Stimulated activated CD8-positive, alpha-beta memory T cell treated with anti-CD3 and anti-CD28 coated beads, Interleukin-7, amount 100 ng/mL, for 1 hour (primary cell): ENCODE measurements at places on chromosomes 7 and 10.

- no peak for DNase-seq
Observed at GRCh38 chr7:30880125-30880720, 31.4 kb upstream of the AQP1 start.

GRCh38 chr7:127665922-127666321 is 13.9 kb downstream of the SND1 start:
- no peak for DNase-seq

- DNase-seq: no peak
Observed at GRCh38 chr10:76738991-76739390, 898.6 kb downstream of the KCNMA1 start.

GRCh38 chr7:151665368-151665767 is 145.7 kb upstream of the RHEB start:
- no peak for DNase-seq

DNA sequence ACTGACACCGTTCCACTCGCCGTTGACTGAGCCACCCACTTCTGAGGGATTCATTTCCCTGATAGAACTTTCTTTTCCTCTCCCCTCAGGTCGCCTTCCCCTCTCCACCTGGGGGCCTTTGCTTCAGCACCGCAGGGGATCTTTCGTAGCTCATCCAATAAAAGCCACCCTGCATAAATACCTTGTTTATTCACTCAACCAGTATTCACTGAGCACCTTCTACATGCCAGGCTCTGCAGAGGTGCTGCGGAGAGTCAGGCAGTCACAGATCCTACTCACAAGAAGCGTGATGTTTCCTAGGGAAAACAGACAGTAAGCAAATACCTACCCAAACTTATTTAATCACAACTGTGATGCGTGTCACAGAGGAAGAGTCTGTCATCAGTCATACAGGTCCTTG is 127.7 kb downstream of the TEX36 start:
- no peak for DNase-seq

GRCh38 chr7:152336754-152337368 is 98.9 kb downstream of the KMT2C start:
- no peak for DNase-seq

DNA sequence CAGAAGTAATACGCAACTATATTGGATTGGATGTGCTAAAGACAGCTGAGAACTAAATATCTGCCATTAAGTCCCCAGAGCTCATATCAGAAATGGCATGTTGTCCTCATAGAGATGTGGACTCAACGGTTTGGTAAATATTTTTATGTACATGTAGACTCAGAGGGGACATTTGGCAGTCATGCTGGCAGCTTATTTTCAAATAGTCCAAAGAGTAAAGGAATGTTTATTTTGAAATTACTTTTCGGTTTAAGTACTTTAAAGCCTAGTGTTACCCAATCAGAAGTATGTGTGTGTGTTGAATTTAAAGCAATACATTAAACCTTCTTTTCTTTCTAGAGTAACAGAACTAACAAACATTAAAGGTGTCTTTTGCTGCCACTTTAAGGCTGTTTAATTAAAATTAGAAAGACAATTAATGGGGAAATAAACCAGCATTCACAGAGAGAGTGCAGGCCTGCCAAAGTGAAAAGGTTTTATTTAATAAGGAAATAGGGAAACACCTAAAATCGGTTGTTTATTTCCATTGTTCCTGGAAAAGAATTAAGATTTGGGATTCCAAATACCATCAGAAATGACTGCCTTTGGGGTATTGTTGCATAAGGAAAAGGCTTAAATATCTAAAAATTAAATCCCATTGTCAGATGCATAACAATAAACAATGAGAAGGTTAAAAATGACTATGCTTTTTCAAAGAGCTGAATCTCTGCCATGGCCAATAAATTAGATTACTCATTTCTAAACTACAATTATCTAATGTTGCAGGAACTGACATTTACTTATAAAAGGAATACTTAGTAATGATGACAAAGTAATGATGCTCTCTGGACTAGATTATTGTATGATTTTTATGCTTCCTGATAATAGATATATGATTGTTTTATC is 113.4 kb upstream of the AHR start:
- DNase-seq: no peak

- DNase-seq: no peak
Observed at GRCh38 chr10:129446183-129446581, 20.9 kb upstream of the MGMT start.

- DNase-seq: no peak
Observed at GRCh38 chr7:32222251-32222900, 152.2 kb upstream of the PDE1C start.

DNA sequence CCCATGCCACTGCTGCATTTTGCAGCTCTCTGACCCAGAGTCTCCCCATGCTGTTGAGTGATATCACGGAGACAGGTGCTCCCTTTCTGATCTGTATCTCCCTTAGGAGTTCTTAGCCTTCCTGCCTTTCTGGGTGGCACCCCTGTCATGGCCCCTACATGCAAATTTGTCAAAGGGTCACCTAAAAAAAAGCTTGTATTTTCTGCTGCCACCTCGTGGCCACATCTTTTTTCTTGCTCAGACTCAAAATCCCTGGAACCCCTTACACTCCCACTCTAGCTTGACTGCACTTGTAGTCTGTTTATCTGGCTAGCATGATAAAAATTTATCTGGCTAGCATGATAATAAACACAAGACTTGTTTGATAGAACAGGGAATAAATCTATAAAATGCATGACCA is 809.1 kb downstream of the SORCS1 start:
- no peak for DNase-seq

- no peak for DNase-seq
Observed at GRCh38 chr7:1716263-1717094, 46.4 kb downstream of the ELFN1 start.

- DNase-seq: no peak
Observed at GRCh38 chr7:47576031-47576865, 5.7 kb downstream of the TNS3 start.

GRCh38 chr10:34155812-34156211 is 659.3 kb downstream of the PARD3 start:
- no peak for DNase-seq

GRCh38 chr10:43151371-43151770 is 13.1 kb downstream of the CSGALNACT2 start:
- no peak for DNase-seq

DNA sequence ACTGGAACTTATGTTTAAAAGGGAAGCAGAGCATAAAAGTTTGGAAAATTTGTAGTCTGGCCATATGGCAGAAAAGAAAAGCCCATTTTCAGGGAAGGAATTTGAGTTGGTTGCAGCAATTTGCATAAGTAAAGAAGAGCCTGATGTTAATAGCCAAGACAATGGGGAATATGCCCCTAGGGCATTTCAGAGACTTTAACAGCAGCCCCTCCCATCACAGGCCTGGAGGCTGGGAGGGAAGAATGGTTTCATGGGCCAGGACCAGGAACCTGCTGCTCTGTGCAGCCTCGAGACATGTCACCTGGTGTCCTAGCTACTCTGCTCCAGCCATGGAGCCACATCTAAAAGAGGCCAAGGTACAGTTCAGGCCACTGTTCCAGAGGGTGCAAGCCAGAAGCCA is 35.3 kb downstream of the HTR7 start:
- no peak for DNase-seq

GRCh38 chr7:140230861-140231770 is 54.3 kb upstream of the KDM7A start:
- DNase-seq: peak; percentile 20

- no peak for DNase-seq
Observed at GRCh38 chr7:50664461-50664922, 99.3 kb upstream of the DDC start.

- DNase-seq: no peak
Observed at GRCh38 chr10:5987747-5988146, 10.4 kb upstream of the IL15RA start.

DNA sequence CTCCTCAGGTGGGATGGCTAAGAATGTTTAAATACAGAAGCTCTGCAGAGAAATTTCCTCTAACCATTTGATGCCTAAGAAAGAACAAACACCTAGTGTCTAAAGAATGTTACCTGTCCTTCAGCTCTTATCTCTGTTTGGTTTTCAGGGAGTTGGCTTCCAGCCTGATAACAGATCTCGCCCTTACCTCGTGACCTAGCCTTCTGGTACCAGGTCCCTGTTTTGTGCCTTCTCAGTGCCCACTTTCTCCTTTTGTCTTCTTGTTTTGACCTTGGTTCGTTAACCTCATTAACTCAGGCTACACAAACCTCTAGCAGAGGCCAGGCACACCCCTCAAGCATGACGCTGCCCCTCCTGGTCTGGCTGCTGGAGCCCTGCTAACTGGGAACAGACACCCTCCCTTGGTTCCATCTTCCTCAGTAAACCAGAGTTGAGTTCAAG is 16.1 kb upstream of the RAB11FIP2 start:
- DNase-seq: no peak

- no peak for DNase-seq
Observed at GRCh38 chr7:84629216-84629615, 434.6 kb upstream of the SEMA3A start.

GRCh38 chr10:86321568-86321967 is 45.0 kb downstream of the GRID1 start:
- no peak for DNase-seq

- no peak for DNase-seq
Observed at GRCh38 chr10:77959384-77959783, 32.8 kb upstream of the DLG5 start.

DNA sequence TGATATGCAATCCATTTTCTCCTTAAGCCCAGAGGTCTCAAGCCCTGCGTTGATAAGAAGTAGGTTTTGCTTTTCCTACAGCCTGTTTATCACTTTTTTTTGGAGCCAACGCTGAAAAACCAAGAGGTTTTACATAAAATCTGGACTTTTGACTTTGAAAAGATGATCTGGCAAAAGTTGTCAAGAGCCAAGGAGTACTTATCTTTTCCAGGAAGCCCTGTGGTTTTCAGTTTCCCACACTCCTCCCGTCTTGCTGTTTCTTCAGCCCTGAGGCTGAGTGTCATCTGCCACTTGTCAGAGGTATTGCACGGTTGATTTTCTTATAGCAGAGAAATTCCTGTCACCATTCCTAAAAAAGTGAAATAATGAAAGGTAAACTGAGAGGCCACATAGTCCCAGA is 108.7 kb downstream of the TYW1 start:
- DNase-seq: no peak

DNA sequence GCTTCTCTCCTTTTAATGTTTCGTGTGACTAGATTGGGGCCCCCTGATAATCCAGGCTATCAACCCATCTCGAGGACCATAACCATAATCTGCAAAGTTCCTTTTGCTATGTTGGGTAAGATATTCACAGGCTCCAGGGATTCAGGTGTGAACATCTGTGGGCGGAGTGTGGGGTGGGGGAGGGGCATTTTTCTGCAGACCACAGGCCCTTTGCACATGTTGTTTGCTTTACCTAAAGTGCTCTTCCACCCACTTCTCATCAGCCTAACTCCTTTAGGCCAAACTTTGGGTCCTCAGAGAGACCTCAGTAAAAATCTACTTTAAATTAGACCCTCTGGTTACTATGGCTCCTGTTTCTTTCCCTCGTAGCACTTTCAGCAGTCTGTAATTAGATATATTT is 284.4 kb downstream of the WDR11 start:
- DNase-seq: no peak

DNA sequence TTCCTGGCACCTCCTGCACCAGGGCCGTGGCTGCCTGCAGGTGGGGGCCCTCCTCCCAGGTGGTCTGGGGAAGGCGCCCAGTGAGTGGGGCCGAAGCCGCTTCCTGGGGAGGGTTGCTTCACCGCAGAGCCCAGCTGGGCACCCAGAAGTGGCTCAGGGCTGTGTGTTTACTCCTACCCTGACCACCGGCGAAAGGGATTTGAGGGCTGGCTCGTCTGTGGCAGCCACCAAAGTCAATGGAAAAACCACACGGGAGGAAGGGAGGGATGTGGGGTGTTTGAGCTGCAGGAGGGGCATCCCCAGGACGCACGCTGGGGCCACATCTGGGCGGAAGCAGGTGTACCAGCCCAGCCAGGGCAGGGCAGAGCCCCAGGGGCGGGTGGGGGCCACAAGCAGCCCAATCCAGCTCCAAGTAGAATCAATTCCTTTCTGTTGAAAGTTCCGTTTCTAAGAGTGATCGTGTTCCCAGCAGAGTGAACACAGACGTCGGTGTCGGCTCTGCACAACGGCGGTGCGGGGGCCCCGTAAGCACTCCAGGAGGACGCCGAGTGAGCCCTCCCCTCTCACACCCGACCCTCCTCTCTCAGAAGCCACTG is 69.9 kb downstream of the FOXL3 start:
- no peak for DNase-seq

GRCh38 chr10:124527874-124528395 is 66.3 kb downstream of the LHPP start:
- no peak for DNase-seq

GRCh38 chr7:22223807-22224206 is 133.1 kb downstream of the RAPGEF5 start:
- no peak for DNase-seq

- no peak for DNase-seq
Observed at GRCh38 chr7:157339777-157340677, 3.2 kb downstream of the DNAJB6 start.

- DNase-seq: no peak
Observed at GRCh38 chr10:54314430-54314829, 486.6 kb downstream of the PCDH15 start.

- DNase-seq: no peak
Observed at GRCh38 chr10:50554995-50555568, 68.7 kb downstream of the SGMS1 start.

DNA sequence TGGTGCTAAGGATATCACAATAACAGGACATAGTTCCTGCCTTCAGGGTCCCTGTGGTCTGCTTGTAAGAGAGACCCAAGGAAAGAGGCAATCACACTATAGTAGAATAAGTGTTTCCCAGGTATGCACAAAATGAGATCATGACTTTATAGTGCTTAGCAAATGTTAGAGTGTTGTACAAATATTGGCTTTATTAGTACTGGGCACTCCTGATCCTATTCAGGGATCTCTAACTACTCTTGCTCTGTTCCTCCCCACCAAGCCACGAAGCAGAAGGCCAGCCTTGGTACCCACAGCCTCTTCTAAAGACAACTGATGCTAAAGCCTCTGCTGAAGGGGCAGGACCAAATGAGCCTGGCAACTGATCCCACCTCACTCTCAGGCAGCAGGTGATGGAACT is 75.1 kb downstream of the HERPUD2 start:
- no peak for DNase-seq

- no peak for DNase-seq
Observed at GRCh38 chr10:125161707-125162119, 1.4 kb upstream of the CTBP2 start.

- DNase-seq: peak; percentile 35
Observed at GRCh38 chr10:129030996-129031843, 435.8 kb upstream of the MGMT start.

GRCh38 chr7:77897004-77897547 is 98.5 kb downstream of the PHTF2 start:
- no peak for DNase-seq

GRCh38 chr7:2796358-2797352 is 47.5 kb downstream of the GNA12 start:
- no peak for DNase-seq

- DNase-seq: no peak
Observed at GRCh38 chr7:87316097-87316700, 29.3 kb upstream of the CROT start.
